ENCODE measurements at places on chromosomes 4 and X. TPM values are rescaled to one million over a fixed set of nuclear protein-coding genes. Genes with fewer than 3 reads are reported as not detected.

The CNKSR2 gene
- 0.88 TPM for total RNA-seq

The NONO gene
- 432 TPM for total RNA-seq

The RTL5 gene
- 2.4 TPM for total RNA-seq

The LPAR4 gene
- 0.29 TPM for total RNA-seq

The GALNTL6 gene
- total RNA-seq, result not detected

The TEC gene
- total RNA-seq, result 0.72 TPM

The EDNRA gene
- total RNA-seq, result 1.3 TPM

The GATA1 gene
- total RNA-seq, result not detected

The EVC2 gene
- total RNA-seq, result 12.2 TPM

The TRMT44 gene
- 18.0 TPM for total RNA-seq

The CACNA1F gene
- total RNA-seq, result not detected

The F11 gene
- not detected for total RNA-seq

The RASGEF1B gene
- not detected for total RNA-seq

The ZNF141 gene
- 11.2 TPM for total RNA-seq

The SLC39A8 gene
- 62.8 TPM for total RNA-seq
